Myocyte (in vitro differentiated cells): ENCODE measurements at places on chromosomes 7 and 10. TPM values are rescaled to one million over a fixed set of nuclear protein-coding genes. Genes with fewer than 3 reads are reported as not detected.

DNA sequence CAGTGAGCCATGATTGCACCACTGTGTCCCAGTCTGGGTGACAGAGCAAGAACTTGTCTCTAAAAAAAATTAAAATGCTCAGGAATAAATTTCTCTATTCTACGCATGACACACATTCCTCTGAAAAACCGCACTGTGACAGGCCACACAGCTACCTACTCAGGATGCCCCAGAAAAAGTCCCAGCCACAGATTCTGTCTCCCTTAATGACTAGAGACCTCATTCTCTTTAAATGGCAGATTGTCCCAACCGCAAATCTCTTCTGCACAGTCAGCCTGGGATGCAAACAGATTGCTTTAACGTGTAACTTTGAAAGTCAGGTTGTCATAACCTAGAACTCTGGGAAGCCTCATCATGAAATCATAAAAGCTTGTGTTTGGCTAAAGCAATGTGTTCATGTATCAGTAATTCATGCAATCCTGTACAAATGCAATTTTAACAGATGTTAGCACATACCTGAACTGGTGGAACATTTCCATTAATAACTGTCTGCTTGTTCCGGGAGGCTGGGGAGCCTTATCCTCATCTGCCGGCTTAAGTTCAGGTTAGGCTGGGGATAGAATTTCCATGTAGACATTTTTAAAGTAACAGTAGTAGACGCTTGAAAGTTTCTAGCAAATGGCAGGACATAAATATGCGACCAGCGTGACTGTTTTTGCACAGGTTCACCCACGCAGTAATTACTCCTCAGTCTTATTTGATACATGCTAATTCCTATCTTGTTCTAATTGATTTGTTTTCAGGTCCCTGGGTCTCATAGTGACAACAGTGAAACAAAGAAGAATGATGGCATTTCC lies 26.2 kb upstream of the MSRB2 start:
- DNase-seq: no peak

The ZNF804B gene
- not detected in 2 replicates for total RNA-seq

The LRRN3 gene
- total RNA-seq: 5.2 and 26.9 TPM in 2 replicates

The HUS1 gene
- total RNA-seq: 47.0 and 73.0 TPM in 2 replicates

The EFCAB10 gene
- 0.42 TPM in 1 of 2 replicates, not detected in the other for total RNA-seq

- DNase-seq: no peak
Measured at GRCh38 chr10:76729346-76729745, 908.3 kb downstream of the KCNMA1 start.

GRCh38 chr10:76082232-76082631 lies 650.8 kb downstream of the LRMDA start:
- DNase-seq: no peak

The STN1 gene
- 51.2 and 77.2 TPM in 2 replicates for total RNA-seq

GRCh38 chr7:32219416-32219815 lies 149.2 kb upstream of the PDE1C start:
- no peak for DNase-seq

The RBP4 gene
- 0.42 TPM in 1 of 2 replicates, not detected in the other for total RNA-seq

The PAPOLB gene
- total RNA-seq: 0.05 TPM in 1 of 2 replicates, not detected in the other

DNA sequence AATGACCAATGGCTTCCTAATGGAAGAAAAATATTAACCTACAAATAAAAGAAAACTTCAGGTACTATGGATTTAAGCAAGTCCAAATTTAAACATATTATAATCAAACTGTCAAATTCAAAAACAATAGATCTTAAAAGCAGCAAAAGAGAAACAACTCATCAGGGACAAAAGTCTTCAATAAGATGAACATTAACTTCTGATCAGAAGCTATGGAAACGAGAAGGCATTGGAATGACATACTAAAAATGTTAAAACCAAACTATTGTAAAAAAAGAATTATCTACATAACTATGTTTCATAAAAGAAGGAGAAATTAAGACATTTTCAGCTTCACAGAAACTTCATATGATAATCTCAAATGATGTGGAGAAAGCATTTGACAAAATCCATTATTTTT lies 334.7 kb downstream of the ANKRD7 start:
- DNase-seq: no peak

DNA sequence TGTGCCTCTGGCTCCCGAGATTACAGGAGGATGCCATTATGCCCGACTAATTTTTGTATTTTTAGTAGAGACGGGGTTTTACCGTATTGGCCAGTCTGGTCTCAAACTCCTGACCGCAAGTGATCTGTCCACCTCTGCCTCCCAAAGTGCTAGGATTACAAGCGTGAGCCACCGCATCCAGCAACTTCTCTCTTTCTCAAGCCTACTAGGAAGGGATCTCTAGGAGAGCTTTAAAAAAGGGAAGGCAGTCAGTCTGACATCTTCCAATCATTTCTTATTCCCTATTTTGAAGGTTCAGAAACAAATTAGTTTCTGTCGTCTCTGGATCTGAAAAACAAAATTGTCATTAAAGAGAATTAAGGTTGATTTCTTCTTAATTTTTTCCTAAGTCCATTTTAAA lies 2.5 kb upstream of the TMEM26 start:
- DNase-seq: no peak

DNA sequence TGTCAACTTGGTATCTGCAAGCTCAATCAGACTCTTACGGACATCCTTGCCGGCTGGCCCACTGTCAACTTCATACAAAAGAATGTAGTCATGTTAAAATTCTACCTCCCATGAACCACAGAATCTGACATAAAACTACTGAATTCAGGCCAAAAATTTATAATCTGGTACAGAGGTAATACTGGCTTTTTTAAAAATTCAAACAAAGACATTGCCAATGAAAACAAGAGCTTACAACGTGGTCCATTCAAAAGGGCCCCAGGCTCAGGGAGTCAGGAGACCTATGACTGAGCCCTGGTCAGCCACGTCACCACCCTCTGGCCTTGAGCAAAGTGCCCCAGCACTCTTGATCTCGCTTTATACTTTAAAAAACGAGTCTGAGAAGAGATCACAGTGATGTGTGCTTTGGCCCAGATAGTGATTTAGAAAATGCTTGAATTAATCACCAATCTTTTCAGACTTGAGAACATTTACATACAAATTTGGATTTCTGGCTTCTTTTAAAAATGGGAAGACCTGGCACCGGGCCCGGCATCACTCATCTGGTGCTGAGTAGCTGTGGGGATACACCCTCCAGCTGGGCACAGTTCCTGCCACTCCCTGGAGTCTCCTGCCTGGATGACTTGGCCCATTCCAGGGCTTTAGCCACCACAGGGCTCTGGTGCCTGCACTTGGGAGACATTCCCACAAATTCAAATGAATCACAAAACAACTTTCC lies 94.1 kb downstream of the PIP4K2A start:
- peak; percentile 89 for DNase-seq

GRCh38 chr10:87818505-87819288 lies 671 bp upstream of the ATAD1 start:
- peak; percentile 55 for DNase-seq

DNA sequence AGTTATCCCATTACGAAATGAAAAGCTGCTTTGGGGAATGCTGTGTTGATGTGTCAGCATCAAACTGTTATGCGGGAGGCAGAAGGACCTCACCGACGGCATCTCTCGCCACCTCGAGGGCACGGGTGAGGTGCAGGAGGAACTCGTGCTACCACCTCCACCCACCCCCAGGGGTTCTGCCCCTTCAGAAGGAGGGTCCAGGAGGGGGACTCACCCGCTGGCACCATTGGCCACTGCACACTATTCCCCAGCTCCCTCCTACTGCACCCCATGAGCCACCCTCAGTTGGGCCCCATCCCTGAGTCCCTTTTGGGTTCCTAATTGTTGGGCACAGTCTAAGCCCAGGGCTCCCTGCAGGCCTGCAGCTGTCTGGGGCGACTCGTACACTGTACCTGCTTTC lies 236.6 kb downstream of the PTPRN2 start:
- DNase-seq: no peak

GRCh38 chr7:16636555-16637101 lies 8.9 kb downstream of the ANKMY2 start:
- no peak for DNase-seq

The PLAU gene
- total RNA-seq: 154 and 166 TPM in 2 replicates

The OR13A1 gene
- total RNA-seq: not detected in 2 replicates

GRCh38 chr10:96374985-96375830 lies 16.4 kb upstream of the OPALIN start:
- peak; percentile 89 for DNase-seq

- no peak for DNase-seq
Measured at GRCh38 chr7:151257990-151258389, 9.5 kb upstream of the SMARCD3 start.

DNA sequence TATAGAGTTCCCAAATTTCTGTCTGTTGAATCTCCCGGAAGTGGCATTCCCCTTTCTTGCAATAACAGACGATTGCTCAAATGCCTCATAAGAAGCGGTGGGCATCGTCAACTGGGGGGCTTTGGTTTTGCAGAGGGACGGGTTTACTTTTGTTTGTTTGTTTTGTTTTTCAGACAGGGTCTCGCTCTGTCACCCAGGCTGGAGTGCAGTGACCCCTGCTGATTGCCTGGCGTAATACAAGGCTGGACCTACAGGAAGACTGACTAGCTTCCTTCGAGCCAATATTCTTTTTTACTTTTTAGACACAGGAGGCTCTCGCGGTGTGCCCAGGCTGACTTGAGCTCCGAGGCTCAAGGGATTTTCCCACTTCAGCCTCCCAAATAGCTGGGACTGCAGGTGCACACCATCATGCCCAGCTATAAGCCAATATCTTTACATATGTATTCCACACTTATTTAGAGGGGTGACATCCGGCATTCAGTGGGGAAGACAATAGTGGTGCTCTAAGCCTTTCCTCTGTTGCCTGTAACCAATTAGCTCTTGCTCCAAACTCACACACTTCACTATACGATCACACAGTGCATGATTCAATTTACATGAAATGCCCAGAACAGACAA lies 58.1 kb downstream of the FHIP2A start:
- peak; percentile 50 for DNase-seq

The TWIST1 gene
- 24.7 and 41.7 TPM in 2 replicates for total RNA-seq

GRCh38 chr7:100396421-100396982 lies 23.2 kb downstream of the PILRA start:
- no peak for DNase-seq

The ASCC1 gene
- total RNA-seq: 37.1 and 43.2 TPM in 2 replicates

DNA sequence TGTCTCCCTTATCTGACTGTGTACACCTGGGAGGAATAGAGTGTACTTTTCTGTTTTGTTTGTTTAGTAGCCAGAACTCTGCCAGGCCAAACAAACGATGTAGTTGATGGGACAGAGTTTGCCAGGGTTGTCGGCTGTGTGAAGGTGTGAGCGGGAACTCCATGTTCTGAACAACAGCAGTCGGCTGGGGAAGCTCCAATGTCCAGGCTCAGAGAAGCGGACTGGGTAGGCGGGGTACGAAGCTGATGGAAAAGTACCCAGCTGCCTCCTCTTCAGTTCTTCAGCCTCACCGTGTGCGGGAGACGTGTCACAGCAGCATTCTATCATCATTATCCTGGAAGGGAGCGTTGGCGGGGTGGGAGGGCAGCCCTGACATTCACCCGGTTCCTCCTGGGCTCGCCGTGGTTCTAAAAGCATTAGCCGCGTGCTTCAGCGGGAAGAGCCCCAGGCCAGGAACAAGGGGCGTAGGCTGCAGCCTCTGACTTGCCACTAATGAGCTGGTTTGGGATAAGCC lies 52.9 kb downstream of the PFKFB3 start:
- DNase-seq: no peak

The PAX4 gene
- not detected in 2 replicates for total RNA-seq
